Uterus (tissue), 4 donors: ENCODE measurements at places on chromosomes 13 and 19.

- H3K27ac ChIP-seq: peak within 1 kb of the TSS; percentile 7
- H3K27me3 ChIP-seq: no peaks in the 10 kb centered on the region
- peak within 1 kb of the TSS; percentile 40 for H3K4me3 ChIP-seq
- no peak for DNase-seq
- H3K36me3 ChIP-seq: no peaks in the 10 kb centered on the region
Observed at GRCh38 chr13:57631596-57632275, at the start of gene PCDH17. PCDH17 (plus strand) TSS chr13:57631744; CDS start chr13:57632547, 803 bp downstream.

DNA sequence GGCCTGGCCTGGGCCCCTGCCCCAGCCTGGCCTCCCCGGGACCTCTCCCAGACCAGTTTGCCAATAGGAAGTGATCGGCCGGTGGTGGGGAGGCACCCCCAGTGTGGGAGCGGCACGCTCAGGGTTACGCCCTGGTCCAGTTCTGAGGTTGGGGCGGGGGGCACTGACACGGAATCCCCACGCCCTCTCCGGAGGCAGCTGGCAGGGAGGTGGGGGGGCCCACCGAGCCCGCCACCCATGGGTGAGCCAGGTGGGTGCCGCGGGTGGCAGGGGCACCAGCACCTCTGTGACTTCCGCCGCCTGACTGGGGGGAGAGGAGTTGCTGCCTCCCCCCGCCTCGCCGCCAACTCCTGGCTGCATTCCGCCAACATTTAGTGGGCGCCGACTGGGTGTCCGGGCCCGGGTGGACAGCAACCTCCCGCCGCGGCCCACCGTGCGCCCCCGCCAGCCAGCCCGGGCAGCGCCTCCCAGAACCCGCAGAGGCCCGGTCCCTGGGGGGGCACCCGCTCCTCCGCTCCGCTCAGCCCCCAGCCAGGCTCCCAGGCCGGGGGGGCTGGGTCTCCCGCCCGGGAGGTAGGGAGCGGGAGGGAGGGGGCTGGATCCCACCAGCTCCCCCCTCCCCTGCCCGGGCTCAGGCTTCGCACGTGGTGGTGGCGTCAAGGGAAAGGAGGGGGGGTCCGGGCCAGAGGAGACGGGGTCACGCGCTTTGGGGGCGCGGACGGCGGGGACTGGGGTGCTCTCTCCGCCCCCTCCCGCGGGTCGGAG is 2.0 kb downstream of the ZBTB7A start:
- peak overlapping the region; percentile 98 for H3K27ac ChIP-seq
- DNase-seq: peak; percentile 73
- H3K4me1 ChIP-seq: peaks cover 11% of the 10 kb centered on the region
- H3K27me3 ChIP-seq: no peaks in the 10 kb centered on the region

DNA sequence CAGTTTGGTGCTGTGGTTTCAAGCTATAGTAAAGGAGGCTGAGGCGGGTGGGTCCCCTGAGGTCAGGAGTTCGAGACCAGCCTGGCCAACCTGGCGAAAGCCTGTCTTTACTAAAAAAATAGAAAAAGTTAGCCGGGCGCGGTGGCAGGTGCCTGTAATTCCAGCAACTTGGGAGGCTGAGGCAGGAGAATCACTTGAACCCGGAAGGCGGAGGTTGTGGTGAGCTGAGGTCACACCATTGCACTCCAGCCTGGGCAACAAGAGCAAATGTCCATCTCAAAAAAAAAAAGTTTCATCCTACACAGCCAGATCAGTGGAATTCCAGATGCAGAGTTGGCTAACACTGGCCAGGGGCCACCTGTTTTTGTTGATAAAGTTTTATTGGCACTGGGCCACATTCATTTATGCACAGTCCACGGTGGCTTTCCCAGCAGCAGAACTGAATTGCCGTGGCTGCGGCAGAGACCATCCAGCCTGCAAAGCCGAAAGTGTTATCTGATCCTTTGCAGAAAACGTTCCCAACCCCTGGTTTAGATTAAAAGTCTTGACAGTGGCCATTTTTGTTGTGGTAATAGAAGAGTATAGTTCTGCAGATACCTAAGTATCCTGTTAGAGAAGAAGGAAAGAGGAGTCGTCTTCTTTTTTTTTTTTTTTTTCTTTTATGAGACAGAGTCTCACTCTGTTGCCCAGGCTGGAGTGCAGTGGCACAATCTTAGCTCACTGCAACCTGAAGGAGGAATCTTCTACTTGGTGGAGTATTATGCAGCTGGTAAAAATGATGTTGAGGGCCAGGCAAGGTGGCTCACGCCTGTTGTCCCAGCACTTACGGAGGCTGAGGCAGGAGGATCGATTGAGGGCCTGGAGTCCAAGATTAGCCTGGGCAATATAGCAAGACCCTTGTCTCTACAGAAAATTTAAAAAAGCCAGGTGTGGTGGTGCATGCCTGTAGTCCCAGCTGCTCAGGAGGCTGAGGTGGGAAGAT is 8.7 kb downstream of the NCLN start:
- H3K4me1 ChIP-seq: no peaks in the 10 kb centered on the region
- H3K4me3 ChIP-seq: no peak overlapping the region
- no peak overlapping the region for H3K27ac ChIP-seq
- DNase-seq: no peak
- no peaks in the 10 kb centered on the region for H3K36me3 ChIP-seq
- H3K27me3 ChIP-seq: no peaks in the 10 kb centered on the region

DNA sequence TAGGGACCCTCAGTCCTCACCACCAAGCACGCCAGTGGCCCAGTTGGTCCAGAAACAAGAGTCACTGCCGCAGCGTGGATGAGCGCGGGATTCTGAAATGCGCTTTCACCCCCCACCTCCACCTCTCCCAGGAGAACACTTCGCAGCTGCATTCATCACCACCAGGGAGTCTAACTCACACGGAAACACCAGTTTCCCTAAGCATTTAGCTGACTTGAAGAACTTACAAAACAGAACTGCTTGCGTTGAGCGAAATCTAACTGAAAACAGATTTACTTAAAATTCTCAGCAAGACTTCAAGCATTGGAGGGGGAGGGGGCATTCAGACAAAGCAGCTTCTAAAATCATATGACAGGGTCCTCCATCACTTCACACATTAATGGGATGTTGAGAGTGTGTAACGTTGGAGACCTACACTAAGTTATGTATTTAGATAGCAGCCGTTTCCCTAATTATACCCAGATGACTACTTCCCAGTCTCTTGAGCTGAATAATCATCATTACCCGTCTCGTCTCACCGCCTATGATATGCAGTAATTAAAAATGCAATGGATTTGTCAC is 258.2 kb upstream of the IRS2 start:
- no peaks in the 10 kb centered on the region for H3K4me1 ChIP-seq
- no peaks in the 10 kb centered on the region for H3K27me3 ChIP-seq
- no peak overlapping the region for H3K4me3 ChIP-seq
- H3K27ac ChIP-seq: no peak overlapping the region
- no peak for DNase-seq

- H3K4me1 ChIP-seq: no peaks in the 10 kb centered on the region
- H3K27me3 ChIP-seq: no peaks in the 10 kb centered on the region
- H3K27ac ChIP-seq: no peak overlapping the region
- H3K36me3 ChIP-seq: no peaks in the 10 kb centered on the region
Observed at GRCh38 chr19:4847190-4847973, 15.9 kb upstream of the TICAM1 start.

DNA sequence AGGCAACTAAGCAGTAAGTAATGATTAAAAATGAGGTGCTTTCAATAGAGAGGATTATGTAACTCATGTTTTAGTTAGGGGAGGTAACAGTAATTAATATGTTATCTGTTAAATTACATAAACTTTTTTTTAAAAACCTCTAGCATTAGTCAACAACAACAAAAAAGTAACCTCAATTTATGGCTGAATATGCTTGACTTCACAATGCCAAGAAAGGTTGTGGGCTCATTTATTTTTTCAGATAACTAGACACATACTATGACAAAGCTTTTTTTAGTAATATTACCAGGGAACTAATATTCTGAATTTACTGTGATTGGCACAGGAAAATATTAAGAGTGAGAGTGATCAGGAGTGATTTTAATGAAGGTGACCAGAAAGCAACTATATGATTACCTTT is 54.9 kb downstream of the KCNRG start:
- no peak overlapping the region for H3K4me3 ChIP-seq
- DNase-seq: no peak
- H3K36me3 ChIP-seq: no peaks in the 10 kb centered on the region
